Retinal pigment epithelial cell (primary cell): ENCODE measurements at places on chromosomes 11 and 22.

- no peak for DNase-seq
These were observed 101.4 kb downstream of the FDX1 start for GRCh38 chr11:110530900-110531741.

GRCh38 chr11:11011617-11012016 is 153.8 kb upstream of the ZBED5 start:
- DNase-seq: no peak

GRCh38 chr22:25976356-25976755 is 192.9 kb upstream of the SEZ6L start:
- no peak for DNase-seq

DNA sequence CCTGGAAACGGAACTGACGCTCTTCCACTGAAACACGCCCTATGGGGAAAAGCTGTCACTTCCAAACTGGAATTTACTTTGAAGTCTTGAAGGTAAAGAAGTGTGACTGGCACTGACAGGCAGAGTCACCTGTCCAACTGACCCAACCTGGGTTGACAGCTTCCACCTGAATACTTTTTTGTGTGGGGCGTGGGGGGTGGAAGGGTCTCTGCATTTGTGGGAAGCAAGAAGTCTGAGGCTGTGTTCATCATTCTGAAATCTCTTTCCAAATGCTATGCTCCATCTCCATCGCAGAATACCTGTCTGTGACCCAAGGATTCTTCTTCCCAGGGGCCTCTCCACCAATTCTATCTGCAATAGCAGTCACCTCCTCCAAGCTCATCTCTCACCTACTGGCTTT is 7.8 kb downstream of the IFT27 start:
- DNase-seq: no peak

GRCh38 chr22:47564651-47565434 is 802.4 kb downstream of the TBC1D22A start:
- no peak for DNase-seq

DNA sequence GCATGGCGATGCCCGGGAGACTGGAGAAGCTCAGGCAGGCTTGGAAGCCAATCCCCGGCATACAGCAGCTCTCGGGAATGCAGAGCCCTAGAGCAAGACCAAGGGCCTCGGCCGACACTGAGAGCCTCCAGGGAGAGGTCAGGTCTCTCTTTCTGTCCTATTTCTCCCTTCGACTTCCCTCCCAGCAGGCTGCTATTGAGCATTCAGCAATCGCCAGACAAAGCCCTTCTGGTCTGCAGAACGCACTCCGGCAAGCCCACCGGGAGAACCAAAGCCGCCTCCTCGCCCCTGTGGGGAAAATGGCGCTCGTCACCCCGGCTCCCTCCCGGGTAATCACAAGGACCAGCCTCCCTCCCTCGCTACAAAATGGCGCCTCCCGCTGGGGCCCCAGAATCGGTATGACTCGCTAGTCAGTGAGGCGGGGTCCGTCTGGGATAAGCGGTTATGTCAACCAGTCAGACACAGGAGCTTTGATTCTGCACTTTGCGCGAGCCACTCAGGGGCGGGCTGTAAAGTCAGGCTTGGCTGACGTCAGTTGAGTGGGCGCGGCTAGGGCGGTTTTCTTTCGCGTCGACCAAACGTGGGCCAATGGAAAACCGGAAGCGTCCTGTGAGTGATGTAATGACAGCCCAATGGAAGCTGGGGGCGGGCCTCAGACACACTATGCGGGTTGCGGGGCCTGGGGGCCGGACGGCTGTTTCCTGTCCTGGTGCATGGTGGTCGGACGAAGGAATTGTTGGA is at the start of gene ZNF143:
Gene ZNF143, plus strand, starts transcription at position 691 of the 741 bp plus-strand sequence. CDS start 10,297 bp downstream, outside the sequence.
- DNase-seq: peak; percentile 99

- DNase-seq: no peak
These were observed 62.4 kb upstream of the ALKBH3 start for GRCh38 chr11:43818220-43818619.

GRCh38 chr11:118870396-118871343 is 13.0 kb upstream of the CXCR5 start:
- DNase-seq: no peak

DNA sequence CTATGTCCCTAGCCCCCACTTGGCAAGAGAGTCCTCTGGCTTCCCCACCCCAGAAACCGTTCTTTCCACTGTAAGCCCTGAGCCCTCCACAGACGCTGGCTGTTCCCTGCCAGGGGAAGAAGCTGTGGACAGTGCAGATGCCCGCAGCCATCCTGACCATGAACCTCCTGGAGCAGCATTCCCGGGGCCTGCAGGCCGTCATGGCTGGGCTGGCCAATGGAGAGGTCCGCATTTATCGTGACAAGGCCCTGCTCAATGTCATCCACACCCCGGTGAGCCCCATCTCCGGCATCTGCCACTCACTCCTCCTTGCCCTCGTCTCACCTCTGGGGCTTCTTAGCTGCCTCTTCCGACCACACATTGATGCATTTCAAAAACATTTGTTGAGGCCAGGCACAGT is 13.2 kb downstream of the BBS1 start:
- no peak for DNase-seq

- peak; percentile 11 for DNase-seq
These were observed 16.9 kb upstream of the DBX1 start for GRCh38 chr11:20177136-20177535.

DNA sequence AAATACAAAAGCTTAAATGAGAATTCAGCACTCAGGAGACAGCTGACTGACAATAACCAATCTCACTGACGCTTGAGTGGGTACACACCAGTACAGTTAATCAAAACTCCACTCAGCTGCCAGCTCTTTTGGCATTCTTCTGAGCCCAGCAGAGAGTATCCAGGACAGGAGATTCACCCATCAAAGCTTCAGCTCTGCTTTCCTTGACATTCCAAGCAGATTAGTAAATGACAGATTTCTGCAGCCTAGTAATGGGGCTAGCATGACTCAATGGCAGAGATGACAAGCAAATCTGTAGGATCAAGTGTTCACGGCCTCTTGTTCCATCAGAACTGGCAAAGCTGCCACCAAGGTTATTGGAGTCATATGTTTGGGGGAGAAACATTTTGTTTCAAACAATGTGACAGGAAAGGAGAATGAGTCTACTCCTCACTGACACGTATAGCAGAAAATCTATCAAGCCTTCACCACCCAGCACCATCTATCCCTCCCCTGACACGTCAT is 420.0 kb downstream of the DYNC2H1 start:
- DNase-seq: no peak

DNA sequence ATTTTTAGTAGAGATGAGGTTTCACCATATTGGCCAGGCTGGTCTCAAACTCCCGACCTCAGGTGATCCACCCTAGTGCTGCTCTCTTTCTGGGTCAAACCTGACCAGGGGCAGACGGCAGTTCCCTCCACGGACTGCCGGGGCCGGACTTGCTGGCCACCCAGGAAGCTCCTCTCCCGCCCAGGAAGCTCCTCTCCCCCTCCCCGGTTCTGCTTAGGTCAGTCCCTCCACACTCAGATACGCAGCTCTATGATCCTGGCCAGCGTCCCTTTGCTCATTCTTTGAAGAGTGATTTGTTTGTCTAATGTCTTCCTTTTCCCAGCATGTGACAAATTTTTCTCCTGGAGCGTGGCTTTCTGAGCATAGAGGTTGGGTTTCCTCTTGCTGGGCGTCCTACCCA is 125.3 kb upstream of the B3GAT1 start:
- DNase-seq: no peak

GRCh38 chr11:18890615-18891014 is 48.6 kb downstream of the MRGPRX1 start:
- no peak for DNase-seq

DNA sequence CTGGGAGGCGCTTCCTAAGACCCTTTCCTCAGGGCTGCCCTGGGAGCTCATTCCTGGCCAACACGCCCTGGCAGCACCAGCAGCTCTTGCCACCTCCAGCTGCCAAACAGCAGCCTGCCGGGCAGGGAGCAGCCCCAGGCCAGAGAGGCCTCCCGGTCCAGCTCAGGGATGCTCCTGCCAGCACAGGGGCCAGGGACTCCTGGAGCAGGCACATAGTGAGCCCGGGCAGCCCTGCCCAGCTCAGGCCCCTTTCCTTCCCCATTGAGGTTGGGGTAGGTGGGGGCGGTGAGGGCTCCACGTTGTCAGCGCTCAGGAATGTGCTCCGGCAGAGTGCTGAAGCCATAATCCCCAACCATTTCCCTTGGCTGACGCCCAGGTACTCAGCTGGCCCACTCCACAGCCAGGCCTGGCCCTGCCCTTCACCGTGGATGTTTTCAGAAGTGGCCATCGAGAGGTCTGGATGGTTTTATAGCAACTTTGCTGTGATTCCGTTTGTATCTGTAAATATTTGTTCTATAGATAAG is 7.6 kb downstream of the SLC39A13 start:
- DNase-seq: peak; percentile 89

DNA sequence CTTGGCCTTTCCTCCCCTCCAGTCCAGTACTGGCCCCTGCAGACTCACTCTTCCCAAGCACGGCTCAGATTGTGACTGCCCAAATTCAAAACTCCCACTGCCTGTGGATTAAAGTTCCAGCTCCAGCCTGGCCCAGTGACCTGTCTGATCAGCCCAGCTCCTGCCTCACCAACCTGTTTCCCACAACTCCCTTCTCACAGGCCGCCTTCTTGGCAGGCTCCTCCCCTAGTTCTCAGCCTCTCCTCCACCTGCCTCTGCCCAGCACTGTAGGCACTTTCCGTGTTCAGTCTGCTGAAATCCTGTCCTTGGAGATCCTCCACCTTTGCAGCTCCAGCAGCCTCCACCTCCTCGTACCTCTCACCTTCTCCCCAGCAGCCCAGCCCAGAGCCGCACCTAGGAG is 68.6 kb downstream of the MICAL2 start:
- no peak for DNase-seq

GRCh38 chr11:117669062-117669461 is 128.0 kb downstream of the DSCAML1 start:
- no peak for DNase-seq

DNA sequence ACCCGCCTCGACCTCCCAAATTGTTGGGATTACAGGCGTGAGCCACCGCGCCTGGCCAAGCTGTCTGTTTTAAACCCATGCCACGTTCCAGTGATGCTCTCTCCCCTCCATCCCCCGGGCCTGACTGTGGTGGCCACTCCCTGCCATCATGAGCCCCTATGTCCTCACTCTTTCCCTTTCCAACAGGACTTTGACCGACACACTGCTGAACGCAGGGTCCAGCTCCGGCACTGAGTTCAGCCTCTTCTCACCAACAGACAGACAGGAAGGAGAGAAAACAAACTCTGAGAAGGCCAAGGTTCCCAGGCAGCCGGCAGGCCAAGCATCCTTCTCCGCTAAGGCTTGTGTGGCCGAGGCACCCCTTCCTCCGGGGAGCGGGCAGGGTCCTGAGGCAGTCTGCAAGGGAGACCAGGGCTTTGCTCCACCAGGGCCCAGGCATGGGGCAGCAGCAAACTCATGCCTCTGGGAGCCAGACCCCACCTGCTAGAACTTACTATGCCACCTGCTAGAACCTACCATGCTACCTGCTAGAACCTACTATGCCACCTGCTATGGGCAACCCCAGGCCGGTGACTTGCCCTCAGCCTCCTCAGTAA is 152.7 kb downstream of the CRYBB2 start:
- DNase-seq: no peak

GRCh38 chr11:21612326-21612725 is 580.6 kb upstream of the ANO5 start:
- DNase-seq: no peak

DNA sequence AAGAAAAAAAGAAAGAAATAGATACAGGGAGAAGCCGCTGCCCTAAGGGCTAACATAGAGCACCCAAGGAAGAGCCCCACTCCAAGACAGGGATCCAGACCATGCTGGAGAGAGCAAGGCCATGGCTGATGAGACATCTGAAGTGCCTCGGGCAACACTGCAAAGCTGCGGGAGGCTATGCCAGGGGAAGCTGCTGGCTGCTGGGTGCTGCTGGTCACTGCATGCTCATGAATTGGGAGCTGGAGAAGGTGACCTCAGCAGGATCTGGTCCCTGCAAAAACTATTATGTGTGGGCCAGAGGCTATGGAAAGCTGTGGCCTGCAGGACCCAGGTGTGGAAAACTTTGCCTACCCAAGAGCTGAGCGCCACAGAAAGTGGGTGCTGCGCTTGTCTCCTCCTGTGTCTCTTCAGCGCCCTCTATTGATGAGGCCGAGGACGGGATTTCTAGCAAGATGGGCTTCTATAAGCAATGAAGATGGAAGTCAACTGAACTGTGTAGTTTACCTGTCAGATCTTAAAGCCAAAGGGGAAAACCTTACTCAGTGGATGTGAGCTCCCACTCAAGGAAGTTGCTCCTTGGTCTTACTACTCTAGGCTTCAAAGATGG is 17.3 kb upstream of the SLC29A2 start:
- DNase-seq: no peak

GRCh38 chr11:87219266-87219665 is 181.5 kb downstream of the TMEM135 start:
- DNase-seq: no peak

DNA sequence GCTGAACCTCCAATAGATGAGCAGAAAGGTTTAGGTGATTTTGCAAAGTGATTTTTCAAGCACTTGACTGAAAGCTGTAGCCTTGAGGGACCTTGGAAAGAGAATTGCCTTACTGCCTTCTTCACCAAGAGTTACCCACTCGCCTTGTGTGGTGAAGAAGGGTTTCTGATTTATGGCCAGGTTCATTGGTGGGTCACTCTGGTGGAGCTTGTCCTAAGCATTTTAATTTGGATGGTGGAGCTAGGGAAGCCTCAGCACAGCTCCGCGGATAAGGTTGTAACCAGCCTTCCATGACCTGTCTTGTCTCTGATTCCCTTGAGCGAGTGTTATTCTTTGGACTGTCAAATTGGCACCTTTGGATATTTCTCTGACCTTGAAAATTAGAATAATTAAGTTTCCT is 226.4 kb downstream of the FAT3 start:
- no peak for DNase-seq

GRCh38 chr11:77082838-77083565 is 16.2 kb downstream of the CAPN5 start:
- no peak for DNase-seq

DNA sequence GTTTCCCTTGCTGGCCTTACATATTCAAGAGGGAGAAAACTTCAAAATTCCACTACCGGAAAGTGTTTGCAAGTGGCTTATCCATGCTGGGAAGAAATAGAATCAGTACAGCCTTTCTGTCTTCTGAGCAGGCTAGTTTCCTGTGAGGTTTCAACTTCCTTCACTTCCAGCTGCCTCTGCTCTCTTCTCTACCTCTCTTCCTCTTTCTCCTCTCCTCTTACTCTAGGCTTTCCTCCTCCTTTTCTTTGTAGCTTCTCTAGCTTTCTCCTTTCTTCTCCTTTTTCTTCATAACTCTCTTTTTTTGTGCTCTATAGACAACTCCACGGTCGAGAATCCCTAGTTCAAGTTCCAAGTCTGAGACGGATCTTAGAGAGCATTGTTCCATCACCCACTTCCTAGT is 421.8 kb downstream of the ETS1 start:
- no peak for DNase-seq

- no peak for DNase-seq
These were observed 599.1 kb downstream of the BRD1 start for GRCh38 chr22:49228431-49229037.

- no peak for DNase-seq
These were observed 7.8 kb downstream of the SLC5A1 start for GRCh38 chr22:32050678-32051515.

- no peak for DNase-seq
These were observed 62.7 kb downstream of the STK33 start for GRCh38 chr11:8531312-8531711.
